ENCODE measurements at places on chromosomes 16 and 17.

DNA sequence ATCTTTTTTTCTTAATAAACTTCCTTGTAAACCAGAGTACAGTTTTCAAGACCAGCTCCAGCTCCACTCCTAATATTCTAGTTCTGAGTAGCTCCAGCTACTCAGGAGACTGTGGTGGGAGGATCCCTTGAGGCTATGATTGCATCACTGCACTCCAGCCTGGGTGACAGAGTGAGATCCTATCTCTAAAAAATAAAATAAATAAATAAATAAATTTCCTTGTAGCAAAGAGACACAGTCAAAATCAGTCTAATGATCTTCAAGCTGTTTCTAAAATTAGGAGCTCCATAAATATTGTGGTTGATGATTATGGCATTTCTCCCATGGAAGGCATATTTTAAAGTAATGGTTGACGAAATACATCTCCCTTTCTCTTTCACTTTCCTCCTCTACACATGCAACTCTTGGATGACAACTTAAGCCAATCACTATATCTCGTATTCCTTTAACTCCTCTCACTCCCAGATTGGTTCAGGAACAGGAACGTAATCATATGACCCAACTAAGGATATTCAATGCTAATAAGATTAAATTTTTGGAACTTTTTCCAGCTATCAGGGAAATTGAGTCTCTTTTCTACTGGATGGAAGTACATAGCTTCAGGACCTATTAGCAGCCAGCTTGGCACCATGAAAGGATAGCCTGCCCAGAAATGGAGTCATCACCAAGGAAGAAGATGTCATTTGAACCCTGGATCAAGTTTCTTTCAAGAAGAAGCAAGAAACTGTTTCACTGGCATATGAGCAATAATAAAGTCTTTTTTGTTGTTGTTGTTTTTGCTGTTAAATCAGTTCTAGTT is 42.1 kb upstream of the TAOK1 start:
- no peak for DNase-seq

DNA sequence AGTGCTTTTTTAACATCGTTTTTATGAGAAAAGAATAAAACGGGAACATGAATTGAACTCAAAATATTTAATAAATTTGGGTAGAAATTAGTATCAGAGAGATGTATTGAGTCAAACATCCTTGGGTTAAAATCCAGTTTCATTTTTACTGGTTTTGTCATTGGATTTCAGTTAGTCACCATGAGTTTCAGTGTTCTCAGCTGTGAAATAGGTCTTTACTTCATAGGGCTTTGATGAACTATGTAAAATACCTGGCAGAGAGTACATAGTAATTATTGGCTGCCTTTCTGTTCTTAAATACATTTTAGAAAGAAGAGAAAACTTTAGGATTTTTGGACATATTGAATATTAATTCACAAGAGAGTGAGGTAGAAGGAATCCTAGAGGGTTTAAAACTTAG is 105.8 kb downstream of the TANC2 start:
- no peak for DNase-seq

- no peak for DNase-seq
Measured at GRCh38 chr17:48722201-48722907, at the start of gene PRAC1. Gene PRAC1, minus strand, starts transcription at chr17:48722518. Its CDS starts 126 bp downstream, at chr17:48722392.

DNA sequence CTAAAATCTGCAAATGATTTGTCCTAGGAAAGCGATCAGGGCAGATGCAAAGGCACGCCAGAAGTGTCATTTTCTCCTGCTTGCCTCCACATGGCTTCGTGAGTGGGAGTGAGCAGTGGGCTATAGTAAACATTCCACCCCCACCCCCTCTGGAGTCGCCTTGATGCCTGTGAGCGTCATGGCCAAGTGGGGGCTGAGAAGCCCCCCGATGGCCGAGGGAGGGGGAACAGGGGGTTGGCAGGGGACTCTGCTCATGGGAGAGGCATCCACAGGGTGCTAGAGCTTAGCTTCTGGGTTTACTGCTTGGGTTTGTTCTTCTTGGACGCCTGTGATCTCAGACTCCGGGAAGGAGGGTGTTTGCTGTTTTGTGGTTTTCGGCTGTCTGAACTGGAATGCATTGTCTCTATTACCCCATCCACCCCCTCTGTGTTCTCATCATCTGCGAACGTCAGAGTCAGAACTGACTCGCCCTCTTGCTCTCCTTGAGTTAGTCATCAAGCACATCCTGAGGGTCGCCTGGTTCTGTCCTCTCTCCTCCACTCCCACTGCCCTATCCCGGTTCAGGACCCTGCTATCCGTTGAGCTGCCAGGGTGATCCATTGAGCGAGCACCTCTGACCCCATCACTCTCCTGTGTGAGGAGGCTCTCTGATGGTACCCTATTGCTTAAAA is 15.4 kb downstream of the TNS4 start:
- DNase-seq, result no peak

GRCh38 chr17:62672957-62673356 is 45.5 kb downstream of the MRC2 start:
- no peak for DNase-seq

DNA sequence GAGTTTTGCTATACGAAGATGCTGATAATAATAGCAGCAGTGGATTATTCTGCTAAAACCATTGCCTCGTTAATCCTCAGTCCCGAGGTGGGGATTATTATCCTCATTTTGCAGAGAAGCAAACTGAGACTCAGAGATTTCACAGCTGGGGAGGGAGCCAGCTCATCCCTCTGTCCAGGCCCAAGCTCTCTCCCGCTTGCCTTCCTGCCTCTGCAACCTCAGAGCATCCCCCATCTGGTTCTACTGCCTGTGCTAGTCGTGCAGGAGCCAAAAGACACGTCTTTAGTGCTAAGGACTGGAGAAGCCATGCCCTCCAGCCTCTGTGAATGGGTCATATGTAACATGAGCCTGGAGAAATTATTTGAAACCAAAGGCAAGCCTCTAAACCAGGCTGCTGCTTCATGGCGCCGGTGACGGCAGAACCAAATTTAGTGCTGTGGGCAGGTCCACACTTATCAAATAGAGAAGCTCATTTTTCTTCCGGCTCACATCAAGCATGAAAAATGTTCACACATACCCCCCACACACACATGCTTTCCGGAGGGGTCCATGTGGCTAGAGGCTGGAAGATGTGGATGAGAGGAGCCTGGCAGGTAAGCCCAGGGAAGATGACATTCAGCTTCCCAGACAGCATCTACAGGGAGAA is 13.5 kb downstream of the MAPT start:
- no peak for DNase-seq

DNA sequence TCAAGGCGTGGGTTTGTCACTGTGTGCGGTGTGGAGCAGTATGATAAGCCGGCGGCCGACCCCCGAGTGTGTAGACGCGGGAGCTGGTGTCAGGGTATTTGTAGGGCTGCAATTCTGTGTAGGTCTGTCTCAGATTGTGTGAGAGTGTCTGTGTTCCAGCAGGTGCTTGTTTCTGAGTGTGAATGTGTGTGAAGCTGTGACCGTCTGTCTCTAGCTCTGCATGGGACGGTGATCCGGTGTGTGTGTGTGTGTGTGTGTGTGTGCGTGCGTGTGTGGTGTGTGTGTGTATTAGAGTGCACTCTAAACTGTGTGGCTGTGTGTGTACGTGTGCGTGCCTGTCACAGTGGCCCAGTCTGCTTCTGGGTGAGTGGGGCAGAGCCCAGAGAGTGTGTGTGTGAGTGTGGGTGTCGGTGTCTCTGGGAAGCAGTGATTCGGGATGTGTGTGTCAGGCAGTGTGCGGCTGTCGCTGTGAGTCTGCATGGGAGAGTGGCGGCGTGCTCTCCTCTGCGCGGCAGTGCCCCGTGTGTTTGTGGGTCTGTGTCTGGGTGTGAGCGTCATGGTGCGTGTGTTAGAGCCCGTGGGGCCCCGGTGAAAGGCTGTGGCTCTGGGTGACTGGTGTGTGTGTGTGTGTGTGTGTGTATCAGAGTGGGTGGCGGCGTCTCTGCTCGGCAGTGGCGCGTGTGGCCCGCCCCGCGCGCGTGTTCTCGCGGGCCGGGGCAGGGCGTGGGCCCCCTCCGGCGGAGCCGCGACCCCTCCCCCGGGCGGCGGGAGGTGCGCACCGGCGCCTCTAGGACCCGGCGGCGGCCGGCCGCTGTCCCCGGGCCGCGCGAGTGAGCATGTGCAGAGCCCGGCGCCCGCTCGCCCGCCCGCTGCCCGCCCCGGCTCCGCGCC is at the start of gene WSCD1:
Gene WSCD1, plus strand, starts transcription at position 841 of the 891 bp plus-strand sequence. CDS start 10,280 bp downstream, outside the sequence.
- DNase-seq, result no peak
